Mammary epithelial cell (primary cell): ENCODE measurements at places on chromosomes 6 and 20. TPM values are rescaled to one million over a fixed set of nuclear protein-coding genes. Genes with fewer than 3 reads are reported as not detected.

The TRIM31 gene
- polyA plus RNA-seq: 0.07 TPM

The LPIN3 gene
- polyA plus RNA-seq: 16.2 TPM

The MYT1 gene
- 0.02 TPM for polyA plus RNA-seq

The OR2J3 gene
- not detected for polyA plus RNA-seq
